ENCODE measurements at places on chromosomes 11 and 22.

DNA sequence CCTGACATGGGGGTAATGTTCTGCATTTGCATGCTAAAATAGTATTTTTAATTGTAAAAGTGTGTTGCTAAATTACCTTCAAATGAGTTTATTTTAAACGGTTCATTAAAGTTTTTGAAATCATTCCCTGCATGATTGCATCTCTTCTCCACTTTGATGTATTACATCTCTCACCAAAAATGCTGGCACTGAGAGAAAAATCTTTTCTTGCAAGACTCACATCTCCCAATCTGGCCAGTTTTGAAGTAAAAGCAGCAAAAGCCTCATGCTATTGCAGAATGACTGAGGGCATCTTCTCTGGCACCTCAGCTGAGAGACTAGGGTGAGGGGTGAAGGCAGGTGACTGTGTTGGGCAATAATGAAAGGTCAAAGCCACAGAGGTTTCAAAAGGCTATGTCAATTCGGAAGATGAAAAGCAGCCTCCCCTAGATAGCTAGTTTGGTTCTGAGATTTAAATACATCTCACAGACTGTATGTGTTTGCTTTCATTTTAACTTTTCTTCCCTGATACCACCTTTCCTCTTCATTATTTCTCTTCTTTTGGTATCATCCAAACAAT is 292.2 kb upstream of the RAG2 start:
- no peak for DNase-seq

DNA sequence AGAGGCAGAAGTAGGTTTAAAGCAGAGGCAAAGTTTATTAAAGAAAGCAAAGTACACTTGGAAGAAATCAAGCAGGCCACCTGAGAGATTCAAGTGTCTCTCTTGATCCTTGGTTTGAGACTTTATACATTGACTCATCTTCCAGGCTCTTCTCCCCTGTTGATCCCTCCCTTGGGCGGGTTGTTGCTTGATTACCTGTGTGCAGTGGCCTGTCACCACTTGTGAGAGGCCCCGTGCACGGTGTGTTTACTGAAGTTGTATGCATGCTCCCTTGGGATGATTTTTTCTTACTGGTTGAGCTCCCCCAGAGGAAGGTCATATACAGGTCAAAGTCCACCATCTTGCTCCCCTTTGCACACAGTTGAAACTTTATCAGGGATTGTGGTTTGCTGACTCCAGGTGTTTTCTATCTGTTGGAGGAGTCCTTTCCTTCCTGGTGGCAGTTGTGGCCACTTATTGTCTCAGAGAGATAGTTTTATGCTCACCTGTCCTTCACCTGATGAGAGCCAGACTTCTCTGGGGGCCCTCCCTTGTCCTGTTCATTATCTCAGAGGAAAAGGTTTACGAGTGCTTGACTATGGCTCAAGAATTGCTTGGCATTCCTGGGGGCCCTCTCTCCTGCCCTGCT is 16.3 kb upstream of the RBMXL2 start:
- no peak for DNase-seq

DNA sequence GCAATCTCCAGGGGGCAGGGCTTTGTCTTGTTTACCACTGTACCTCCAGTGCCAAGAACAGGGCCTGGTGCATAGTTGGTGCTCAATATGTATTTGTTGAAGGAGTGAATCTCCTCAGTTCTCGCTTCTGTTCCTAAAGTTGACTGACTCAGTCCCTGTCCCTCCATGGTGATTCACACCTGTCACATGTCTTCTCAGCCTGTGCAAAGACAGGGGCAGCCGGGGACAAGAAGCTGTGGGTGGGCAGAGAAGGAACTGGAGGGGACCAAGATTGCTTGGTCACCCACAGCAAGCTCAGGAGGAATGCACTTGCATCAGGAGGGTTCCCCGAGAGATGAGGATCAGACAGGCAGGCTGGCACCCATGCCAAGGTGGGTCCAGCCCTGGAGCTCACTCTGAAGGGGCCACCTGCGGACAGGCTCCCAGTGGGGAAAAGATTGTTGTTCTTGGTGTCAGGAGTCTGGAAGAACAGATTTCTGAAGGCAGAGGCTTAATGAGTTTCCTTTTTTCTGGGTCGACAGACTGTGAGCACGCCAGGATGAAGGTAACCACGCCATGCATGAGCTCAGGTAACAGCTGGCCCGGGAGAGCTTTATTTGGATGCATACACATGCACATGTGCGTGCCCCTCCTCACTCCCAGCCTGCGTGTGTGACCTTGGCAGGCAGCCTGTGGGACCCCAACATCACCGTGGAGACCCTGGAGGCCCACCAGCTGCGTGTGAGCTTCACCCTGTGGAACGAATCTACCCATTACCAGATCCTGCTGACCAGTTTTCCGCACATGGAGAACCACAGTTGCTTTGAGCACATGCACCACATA is 16.9 kb downstream of the IL17RA start:
- DNase-seq, result no peak

GRCh38 chr22:23774114-23774921 is 1.7 kb downstream of the MMP11 start:
- no peak for DNase-seq

- no peak for DNase-seq
These were observed 23.3 kb downstream of the KCNJ5 start for GRCh38 chr11:128914216-128915148.

Measured in activated T-helper 9 cell treated with anti-CD3 and anti-CD28 coated beads, Interleukin-2, amount 50 U/mL, for 16 hours (primary cell).